Tibial artery (tissue), 4 donors: ENCODE measurements at places on chromosomes 13 and 19.

GRCh38 chr19:40013991-40014390 lies 17.1 kb downstream of the ZNF546 start:
- DNase-seq: no peak

DNA sequence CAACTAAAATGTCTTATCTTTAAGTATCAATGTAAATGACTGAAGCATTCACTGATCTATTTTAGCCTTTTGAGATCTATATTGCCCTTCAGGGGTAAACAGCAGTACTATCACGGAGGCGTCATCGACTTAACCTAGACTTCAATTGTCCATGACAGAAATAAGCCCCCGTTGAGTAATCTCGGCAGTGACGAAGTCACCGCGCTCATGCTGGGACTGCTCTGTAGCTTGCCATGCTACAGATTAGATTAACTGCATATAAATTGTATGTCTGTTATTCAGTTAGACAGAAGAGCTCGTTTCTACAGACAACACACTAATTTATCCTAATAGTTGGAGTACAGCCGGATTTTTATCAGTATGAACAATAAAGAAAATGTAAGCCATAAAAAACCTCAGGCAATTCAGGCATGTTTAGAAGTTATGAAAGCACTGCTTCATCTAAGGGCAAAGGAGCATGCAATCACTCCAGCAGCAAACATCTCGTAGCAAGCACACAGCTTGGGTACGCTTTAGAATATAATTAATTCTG lies 56.6 kb downstream of the TUBGCP3 start:
- DNase-seq: no peak

DNA sequence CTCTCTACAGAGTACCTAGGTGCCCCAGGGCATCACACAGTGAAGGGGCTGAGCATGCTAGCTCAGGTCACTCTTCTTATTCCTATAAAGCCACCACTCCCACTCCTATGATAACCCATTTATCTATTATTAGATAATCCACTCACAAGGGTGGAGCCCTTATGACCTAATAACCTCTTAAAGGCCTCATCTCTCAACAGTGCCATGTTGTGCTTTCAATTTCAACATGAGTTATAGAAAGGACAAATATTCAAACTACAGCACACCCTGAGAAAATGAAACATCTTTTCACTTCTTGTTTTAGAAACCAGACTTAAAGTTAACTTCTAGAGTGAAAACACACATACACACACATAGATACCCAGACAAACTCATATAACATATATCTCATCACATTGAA lies 1494.9 kb upstream of the MIR17HG start:
- no peak for DNase-seq

DNA sequence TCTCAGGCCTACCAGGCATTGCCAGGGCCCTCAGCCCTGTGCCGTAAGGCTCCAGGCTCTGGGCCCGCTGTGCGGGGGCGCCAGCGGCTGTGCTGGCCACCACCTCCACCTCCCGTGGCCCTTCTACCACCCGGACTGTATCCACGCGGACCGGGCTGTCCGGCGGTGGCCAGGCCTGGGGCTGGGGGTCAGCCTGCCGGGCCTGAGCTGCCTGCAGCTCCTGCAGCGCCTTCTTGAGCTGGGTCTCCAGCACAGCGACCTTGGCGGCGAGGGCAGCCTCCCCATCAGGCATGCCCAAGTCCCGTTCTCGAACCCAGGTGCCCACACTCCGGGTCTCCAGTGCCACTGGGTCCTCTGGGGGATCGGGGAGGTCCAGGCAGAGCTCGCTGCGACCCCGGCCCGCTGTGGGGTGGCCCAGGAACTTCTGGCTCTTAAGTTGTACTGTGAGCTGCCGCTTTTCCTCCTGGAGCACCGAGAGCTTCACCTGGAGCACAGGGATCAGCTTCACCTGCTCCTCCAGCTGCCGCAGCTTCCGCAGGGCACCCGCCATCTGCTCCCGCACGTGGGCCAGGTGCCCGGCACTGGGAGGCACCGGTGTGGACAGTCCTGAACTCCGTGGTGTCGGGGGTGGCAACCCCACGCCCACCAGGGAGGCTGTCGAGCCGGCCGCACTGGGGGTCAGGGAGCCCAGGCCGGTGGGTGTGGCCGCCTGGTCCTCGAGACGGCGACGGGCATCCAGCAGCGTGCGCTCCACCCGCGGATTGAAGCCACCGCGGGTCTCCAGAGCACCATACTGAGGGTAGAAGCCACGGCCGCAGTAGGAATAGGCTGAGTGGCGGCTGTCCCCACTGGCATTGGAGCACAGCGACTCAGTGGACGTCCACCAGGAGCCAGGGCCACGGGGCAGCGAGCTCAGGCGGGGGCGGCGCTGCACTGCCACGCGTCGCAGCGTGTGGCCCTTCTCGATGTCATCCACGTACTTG lies 4.1 kb downstream of the KANK2 start:
- DNase-seq: no peak

DNA sequence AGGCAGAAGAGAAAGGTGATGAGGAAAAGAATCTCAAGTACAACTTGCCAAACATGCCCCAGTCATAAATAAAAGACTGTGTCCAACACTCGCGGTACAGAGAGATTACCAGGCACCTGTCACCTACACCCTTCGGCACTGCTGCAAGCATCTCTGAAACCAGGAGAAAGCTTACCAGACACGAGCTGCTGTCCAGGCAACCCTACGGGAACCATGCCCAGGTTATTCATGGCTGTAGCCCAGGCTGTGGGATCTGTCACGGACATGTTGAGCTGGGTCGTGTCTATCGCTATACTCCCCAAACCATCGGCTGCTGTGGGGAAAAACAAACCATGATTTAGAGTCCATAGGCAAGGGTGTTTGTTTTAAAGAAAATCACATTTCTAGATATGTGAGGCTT lies 375.0 kb downstream of the ENOX1 start:
- DNase-seq: no peak

DNA sequence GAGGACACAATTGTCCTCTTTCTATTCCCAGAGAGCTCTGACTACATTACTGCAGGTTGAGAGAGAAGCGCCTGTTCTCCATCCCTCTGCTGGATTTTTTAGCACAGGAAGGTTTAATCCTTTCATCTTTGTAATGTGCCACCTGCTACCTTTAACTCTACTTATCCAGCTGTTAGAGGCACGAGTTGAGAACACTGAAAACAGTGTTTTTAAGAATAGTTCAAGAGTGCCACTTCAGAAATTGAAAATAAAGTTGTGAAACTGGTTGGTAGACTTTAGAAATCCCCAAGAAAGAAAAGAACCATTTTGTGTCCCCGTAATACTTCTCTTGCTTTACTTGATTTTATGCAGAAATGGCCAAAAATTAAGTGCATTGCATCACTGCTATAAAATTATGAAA lies 20.6 kb downstream of the FREM2 start:
- no peak for DNase-seq

- DNase-seq: no peak
Measured at GRCh38 chr13:96898646-96899254, 95.5 kb downstream of the OXGR1 start.

GRCh38 chr13:20714563-20715329 lies 11.2 kb downstream of the IL17D start:
- peak; percentile 86 for DNase-seq

- no peak for DNase-seq
Measured at GRCh38 chr13:50375792-50376191, 360.5 kb downstream of the KCNRG start.

DNA sequence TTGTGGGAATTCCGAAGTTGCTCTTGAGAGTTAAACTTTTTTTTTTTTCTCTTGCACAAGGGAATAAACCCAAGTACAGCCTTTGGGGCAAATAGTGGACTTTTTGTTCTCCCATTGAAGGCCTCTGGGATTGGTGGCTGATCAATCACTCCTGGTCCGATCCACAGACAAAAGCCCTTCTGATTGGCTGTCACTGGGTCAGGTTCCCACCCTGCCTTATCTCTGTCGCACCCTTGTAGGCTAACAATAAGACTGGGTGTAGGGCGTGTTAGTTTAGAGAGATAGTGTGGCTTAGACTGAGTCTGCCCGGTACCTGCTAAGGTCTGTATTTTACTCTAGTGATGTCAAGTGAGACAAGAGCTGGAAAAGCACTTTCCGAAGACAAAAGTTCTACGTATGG lies 380.8 kb downstream of the NDFIP2 start:
- DNase-seq: no peak

GRCh38 chr13:64928696-64929499 lies 2301.2 kb downstream of the PCDH9 start:
- no peak for DNase-seq

DNA sequence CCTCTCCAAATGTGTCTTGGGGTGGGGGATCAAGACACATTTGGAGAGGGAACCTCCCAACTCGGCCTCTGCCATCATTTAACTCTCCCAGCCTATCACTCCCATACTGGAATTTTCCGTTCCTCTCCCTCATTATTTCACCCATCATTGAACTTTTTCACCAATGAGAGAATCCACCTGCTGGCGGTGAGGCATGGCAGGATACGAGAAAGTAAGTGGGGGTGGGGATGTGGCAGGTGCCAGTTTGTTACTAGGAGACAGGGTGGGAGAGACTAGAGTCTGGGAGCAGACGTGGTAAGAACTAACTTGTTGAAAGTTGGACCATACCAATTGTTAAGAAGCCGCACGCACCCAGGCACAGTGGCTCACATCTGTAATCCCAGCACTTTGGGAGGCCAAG lies 6.9 kb downstream of the GIPR start:
- no peak for DNase-seq

- DNase-seq: peak; percentile 56
Measured at GRCh38 chr19:44809577-44810233, 802 bp downstream of the BCAM start.

- DNase-seq: no peak
Measured at GRCh38 chr19:16262618-16263017, 62.0 kb upstream of the KLF2 start.

DNA sequence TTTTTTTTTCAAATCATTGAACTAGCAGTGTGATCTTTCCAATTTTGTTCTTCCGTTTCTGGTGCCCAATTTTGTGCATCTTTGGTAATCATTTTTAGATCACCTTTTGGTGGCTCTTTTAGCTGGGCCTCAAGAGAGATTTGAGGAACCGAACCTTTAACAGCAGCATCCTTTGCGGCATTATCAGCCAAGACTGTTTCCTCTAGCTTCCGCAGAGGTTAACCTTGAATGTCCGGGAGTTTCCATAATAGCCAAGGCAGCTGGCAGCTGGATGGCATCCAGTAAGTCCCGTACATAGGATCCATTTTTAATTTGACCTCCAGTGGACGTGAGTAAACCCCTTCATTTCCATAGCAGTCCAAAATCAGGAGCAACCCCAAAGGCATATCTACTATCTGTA lies 9.6 kb downstream of the IRGC start:
- no peak for DNase-seq

DNA sequence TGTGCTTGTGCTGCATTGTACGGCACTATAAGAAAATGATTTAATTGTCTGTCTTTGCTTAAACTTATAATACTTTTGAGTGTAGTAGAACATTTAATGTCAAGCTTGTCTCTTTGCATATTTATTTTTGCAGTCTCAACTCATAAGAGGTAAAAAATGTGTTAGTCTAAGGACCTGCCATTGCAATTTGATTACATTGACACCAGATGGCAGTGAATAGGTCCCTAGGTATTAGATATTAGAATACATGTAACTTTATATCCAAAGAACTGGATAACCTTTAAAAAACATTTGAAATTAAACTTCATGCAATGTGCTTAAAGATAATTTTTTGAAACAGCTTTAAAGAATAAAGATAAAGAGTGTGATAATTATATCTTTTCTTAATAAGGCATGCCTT lies 1421.3 kb downstream of the OLFM4 start:
- DNase-seq: no peak

DNA sequence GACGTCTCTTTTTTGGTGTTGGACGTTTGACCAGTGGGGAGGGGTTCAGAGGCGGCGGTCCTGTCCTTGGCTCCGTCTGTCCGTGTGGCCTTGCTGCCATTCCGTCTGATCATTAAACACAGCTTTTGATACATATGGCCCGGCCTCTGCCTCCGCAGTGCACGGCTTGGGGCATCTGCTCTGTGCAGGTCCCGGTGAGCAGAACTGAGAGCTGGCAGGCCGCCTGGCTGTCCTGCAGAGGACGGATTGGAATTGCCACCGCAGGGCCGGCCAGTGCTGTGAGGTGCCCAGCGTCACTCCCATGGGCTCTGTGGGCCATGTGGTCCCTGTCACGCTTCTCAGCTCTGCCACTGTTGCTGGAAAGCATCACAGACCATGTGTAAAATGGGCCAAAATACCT lies 5.4 kb upstream of the TMPRSS9 start:
- no peak for DNase-seq

GRCh38 chr19:30473334-30473867 lies 101.2 kb downstream of the ZNF536 start:
- no peak for DNase-seq

- DNase-seq: no peak
Measured at GRCh38 chr13:21139374-21139773, 37.0 kb downstream of the SKA3 start.

GRCh38 chr19:35135389-35135909 lies 590 bp upstream of the LGI4 start:
- DNase-seq: peak; percentile 90

GRCh38 chr13:47553329-47553977 lies 447.6 kb downstream of the SUCLA2 start:
- DNase-seq: no peak

DNA sequence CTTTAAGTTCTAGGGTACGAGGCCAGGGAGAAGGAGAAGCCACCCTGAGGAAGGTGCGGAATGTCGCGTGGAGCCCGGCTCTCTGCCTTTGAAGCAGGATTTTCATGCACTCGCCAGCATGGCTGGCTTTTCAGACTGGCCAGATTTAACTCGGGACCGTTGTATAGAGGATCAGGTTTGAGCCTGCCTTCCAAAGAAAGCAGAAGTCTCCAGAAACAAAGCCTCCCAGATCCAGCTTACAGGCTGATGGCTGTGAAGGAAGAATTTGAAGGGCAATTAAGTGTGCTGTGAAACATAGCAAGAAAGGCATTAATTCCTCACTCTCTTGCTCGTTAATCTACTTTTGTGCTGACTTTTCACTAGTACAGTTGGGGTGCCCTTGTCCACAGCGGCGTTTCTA lies 140.2 kb downstream of the SOX1 start:
- no peak for DNase-seq

- DNase-seq: no peak
Measured at GRCh38 chr13:50030315-50030714, 15.1 kb downstream of the KCNRG start.

DNA sequence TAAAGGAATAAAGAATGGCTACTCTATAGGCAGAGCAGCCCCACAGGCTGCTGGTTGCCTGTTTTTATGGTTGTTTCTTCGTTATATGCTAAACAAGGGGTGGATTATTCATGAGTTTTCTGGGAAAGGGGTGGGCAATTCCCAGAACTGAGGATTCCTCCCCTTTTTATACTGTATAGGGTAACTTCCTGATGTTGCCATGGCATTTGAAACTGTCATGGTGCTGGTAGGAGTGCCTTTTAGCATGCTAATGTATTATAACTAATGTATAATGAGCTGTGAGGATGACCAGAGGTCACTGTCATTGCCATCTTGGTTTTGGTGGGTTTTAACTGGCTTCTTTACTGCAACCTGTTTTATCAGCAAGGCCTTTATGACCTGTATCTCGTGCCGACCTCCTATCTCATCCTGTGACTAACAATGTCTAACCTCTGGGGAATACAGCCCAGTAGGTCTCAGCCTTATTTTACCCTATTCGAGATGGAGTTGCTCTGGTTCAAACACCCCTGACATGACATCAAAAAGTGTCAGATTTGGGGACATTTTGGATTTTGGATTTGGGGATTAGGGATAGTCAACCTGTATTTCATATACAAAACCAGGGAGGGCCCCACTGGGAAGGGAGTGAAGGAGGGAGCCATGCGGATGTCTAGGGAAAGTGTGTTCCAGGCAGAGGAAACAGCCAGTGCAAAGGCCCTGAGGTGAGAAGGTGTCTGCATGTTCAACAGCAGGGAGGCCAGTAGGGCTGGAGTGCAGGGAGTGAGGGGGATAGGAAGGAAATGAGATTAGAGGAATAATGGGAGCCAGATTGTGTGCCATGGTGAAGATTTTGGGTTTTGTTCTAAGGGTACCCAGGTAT lies 10.9 kb downstream of the FXYD5 start:
- no peak for DNase-seq
